ENCODE measurements at places on chromosomes 6 and 20. TPM values are rescaled to one million over a fixed set of nuclear protein-coding genes. Genes with fewer than 3 reads are reported as not detected.
A peak's percentile ranks its signal among the peaks of the same experiment; 100 is the strongest.

GRCh38 chr6:36392621-36393020 lies 5.2 kb upstream of the ETV7 start:
- DNase-seq, result no peak

DNA sequence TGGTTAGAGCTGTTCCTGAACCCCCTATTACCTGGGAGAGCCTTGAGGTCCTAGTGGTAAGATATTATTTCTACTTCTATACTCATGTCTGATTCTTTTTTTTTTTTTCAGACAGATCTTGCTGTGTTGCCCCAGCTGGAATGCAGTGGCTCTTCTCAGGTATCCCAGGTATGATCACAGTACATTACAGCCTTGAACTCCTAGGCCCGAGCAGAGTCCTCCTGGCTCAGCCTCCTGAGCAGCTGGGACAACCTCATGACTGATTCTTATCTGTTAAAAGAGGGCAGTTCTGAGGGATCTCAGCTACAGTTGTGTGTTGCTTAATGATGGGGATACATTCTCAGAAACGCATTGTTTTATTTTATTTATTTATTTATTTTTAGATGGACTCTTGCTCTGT lies 30.2 kb downstream of the BAK1 start:
- DNase-seq, result no peak

DNA sequence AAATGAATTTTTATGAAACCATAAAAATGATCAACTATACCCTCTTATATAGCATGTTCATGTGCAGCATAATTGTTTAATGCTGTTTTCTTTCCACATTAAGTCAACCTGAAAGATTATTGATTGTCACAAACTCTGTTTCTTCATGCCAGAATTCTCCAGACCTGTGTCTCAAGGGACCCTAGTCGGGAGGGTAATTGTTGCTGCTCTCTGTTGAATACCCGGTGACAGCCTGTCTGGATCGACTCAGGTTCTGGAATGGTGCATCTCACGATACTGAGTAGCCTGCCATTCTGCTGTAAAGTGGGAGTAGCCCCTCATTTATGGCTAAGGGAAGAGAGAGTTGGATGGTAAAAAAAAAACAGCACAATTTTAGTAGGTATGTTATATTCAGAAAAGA lies 449.9 kb upstream of the SOX4 start:
- no peak for DNase-seq

DNA sequence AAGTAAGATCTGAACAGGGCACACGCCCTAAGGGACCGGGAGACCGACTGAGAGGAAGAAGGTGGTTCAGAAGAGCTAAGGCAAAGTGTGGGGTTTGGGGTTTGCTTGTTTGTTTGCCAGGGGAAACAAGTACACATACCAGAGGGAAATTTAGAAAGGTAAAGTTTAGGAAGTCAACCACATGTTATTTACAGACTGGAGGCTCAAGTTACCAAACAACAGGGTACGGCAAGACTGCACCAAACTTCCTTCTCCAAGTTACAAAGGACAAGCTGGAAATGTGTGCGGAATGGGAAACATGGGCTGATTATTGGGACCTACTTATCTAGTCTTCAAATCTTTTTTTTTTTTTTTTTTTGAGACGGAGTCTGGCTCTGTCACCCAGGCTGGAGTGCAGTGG lies 11.2 kb downstream of the PREP start:
- no peak for DNase-seq

GRCh38 chr20:60203451-60203850 lies 245.2 kb downstream of the CDH26 start:
- no peak for DNase-seq

DNA sequence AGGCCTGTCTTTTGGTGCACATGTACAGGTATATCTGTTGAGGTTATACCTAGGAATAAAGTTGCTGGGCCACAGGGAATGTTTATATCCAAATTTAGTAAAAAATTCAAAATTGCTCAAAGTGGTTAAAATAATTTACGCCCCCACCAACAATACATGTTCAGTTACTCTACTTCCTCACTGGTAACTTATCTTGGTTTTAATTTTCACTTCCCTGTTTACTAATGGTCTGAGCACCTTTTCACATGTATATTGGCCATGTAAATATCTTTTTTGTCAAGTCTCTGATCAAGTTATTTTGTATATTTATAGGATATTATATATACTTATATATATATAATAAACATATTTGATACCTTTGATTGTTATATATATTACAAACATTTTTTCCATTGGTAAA lies 9.7 kb downstream of the PDE7B start:
- DNase-seq, result no peak

- no peak for DNase-seq
These were observed 46.9 kb downstream of the RIPOR2 start for GRCh38 chr6:24888715-24889370.

- peak; percentile 6 for DNase-seq
These were observed 64.8 kb downstream of the KIAA0319 start for GRCh38 chr6:24581084-24581669.

DNA sequence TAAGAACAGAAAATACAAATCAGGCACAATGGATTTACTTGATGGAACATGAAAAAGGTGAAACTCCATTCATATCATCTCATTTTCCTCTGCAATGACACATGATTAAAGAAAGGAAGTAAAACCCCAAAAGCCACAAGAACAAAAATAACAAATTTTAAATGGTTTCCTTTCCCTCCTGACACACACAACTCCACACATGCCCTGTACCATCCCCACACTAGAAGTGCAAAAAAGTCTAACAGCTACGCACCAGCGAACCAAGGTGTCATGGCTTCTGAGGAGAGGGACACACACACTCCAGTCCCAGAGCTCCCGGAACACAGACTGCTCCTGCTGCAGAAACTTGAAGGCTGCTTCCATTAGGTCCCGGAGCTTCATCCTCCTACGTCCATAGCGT lies 25.3 kb downstream of the MDN1 start:
- DNase-seq, result no peak

- peak; percentile 41 for DNase-seq
These were observed 10.1 kb upstream of the NXT1 start for GRCh38 chr20:23340524-23340923.

DNA sequence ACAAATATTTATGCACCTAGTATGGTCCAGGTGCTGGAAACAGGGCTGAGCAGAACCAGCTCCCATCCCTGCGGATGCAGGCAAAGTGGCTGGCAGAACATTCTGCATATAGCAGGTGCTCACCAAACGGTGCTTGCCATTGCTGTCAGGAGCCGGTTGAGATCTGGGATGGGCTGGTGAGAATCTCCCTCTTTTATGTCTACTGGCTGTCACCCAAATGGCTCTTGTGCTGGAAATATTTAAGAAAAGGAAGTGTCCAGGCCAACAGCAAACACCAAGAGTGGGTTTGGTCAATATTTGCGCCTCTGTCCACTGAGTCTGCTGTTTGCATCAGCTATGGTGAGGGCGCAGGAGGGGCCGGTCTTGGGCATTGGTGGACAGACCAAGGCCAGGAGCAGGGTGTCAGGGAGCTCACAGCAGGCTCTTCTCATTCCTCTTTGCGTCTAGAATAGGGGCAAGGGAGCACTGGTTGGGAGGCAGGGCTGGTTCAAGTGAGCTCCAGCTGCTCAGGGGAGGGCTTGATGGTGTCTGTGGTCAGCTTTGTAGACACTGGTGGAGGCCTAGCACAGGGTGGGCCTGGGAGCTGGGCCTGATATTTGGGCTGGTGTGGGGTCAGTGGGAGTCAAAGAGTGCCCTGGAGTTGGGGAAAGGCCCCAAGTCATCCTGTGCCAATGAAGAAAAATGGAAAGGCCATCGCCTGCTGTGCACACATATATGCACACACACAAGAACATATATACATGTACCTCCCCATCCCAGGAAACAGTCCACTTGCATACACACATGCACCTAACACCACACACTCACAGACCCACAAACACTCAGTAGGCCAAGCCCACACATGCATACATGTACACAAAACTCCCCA lies 1.4 kb upstream of the BPIFB2 start:
- no peak for DNase-seq

DNA sequence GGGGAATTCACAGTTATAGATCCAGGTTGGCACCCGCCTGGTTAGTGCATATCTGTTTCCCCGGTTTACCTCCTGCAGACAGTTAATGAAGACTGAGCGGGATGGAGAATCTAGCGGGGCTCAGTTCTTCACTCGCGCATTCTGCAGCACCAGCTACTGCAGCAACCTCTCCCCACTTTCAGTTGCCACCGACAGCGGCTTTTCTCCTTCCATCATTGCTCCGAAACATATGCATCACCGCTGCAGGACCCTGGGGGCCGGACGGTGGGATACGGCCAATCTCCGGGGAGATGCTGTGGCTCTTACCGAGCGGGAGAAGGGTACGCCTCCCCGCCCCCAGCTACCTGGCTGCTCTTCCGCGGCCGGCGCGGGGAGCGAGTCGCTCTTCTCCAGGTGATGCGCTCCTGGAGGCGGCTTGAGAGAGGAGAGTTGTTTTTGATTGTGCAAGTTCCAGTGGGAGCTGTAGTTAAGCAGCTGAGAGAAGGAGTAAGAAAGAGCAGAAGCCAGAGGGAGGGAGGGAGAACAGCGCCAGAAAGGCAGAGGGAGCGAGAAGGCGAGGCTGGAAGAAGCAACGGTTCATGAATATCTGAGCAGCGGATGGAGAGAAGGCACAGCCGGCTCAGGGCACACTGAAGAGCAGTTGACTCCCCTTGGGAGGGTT lies at the start of gene SGK1:
TSS of gene SGK1 (minus strand) at position 642 of the 661 bp plus-strand sequence. CDS start 652 bp downstream, outside the sequence.
- no peak for DNase-seq

- DNase-seq, result no peak
These were observed 53.1 kb downstream of the PSMG4 start for GRCh38 chr6:3311826-3312225.

DNA sequence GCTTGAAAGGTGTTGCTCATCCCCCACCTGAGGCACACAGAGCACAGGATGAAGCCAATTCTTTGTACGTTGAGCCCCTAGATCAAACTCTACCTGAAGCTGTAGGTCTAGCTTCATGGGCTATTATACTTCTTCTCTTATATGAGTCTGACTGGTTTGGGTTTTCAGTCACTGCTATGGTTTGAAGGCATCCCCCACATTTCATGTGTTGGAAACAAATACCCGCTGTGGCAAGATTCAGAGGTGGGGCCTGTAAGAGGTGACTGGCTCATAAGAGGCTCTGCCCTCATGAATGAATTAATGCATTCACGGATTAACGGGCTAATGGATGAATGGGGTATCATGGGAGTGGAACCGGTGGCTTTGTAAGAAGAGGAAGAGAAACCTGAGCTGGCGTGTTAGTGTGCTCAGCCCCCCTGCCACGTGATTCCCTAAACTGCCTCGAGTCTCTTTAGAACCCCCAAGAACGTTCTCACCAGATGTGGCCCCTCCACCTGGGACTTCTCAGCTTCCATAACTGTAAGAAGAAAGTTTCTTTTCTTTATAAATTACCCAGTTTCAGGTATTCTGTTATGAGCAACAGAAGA lies 39.2 kb downstream of the PREX1 start:
- DNase-seq, result no peak

- DNase-seq, result no peak
These were observed 149.7 kb downstream of the TFAP2C start for GRCh38 chr20:56778765-56779195.

Gene OTOR
- total RNA-seq, result not detected

Gene FAM184A
- 3.7 TPM for total RNA-seq
